Thoracic aorta (tissue), 2 donors: ENCODE measurements at places on chromosomes 7 and 10.

DNA sequence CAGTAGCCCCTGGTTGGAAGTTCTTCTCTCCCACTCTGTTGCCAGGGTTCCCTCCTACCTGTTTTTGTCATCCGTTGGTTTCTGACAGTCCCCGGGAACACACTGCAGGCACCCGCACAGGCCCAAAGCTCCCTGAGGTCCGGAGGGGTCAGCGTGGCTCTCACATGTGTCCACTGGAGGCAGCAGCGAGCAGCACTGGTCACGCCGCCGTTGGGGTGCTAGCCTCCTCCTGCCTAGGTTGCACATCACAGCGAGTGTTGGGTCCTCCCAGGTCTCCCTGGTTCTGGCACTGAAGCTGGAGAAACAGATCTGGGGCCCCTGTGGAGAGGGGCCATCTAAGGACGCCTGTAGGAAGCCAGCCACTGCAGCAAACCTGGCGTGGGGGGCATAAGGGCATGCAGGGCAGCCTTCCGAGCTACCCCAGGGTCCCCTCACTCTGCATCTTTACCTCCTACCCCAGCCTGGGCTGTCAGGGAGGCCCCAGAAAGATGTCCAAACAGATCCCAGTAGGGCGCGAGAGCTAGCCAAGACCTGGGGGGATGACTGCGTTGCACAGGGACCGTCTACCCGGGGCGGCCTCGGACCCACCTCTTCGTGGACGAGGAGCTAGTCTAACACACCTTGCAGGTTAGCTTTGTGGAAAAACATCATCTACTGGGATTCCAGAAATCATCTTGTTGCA, 28.9 kb downstream of the LRRC27 start:
- DNase-seq: no peak

DNA sequence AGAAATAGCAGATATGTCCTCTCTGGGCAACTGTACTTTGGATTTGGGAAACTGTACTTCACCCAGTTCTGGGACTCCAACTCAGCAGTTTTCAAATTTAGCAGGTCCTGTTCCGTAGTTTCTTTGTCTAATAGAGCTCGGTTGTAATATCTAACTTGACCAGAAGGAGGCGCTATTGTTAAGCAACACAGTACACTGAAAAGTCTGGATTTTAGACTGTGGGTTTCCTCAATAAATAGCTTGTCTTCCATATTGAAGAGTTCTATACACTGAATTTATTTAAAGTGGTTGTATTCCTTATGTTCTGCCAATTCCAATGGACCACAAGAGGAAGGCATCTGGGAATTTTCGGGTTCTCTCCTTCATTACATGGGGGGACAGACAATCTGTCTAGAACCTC, 39.8 kb downstream of the ELFN1 start:
- no peak for DNase-seq

DNA sequence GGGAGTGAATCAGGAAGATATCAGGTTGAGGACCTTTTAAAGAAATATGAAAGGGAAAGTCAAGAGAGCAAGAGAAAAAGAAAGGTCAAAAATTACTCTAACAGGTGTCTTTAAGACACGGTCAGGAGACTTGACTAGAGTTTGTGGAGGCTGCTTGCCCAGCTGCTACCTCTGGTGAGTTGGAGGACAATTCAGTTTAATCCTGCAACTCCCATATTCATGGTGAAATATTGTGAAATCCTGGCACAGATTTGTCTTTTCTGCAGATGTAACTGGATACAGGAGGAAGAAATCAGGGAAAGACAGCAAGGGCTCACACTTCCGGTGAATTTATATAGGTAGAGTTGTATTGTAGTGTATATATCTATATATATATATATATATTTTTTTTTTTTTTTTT, 93.5 kb downstream of the AKAP9 start:
- no peak for DNase-seq

GRCh38 chr10:5915451-5915850, 25.4 kb downstream of the FBH1 start:
- DNase-seq: no peak

DNA sequence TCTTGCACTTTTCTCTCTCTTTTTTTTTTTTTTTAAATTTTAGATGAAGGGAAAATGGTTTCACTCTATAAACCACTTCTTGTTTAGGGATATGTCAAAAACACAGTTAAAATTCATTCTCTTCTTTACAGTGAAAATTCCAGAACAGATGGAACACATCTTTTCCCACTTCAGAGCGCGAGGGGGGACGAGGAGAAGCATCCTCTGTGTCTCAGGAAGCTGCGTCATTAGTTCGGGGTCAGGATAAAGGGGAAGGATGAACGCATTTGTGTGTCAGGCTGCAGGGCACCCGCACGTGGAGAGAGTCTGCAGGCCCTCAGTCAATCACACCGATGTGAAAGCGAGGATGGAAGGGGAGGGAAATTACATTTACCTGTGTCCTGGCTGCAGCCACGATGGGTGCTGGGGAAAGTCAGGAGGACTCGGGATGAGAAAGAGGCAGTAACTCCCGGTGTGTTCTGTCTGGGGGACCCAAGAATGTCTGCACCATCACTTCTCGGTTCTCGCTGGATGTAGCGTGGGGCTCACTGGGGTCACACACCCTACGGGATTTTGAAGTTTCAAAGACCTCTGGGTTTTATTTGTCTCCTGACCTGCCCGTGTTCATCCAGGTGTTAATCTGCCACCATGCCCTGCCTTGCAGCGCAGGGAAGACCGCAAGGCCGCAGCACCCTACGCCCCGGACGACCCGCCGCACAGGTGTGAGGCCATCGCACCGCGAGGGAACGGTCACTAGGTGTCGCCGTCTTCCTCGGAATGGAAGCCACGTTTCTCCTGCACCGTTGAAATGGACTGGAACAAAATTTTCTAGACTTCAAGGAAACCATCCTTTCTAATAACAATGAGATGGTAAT, 66.7 kb upstream of the PITRM1 start:
- DNase-seq: peak; percentile 38

- DNase-seq: no peak
Observed at GRCh38 chr10:112634096-112634830, 187.2 kb downstream of the VTI1A start.

DNA sequence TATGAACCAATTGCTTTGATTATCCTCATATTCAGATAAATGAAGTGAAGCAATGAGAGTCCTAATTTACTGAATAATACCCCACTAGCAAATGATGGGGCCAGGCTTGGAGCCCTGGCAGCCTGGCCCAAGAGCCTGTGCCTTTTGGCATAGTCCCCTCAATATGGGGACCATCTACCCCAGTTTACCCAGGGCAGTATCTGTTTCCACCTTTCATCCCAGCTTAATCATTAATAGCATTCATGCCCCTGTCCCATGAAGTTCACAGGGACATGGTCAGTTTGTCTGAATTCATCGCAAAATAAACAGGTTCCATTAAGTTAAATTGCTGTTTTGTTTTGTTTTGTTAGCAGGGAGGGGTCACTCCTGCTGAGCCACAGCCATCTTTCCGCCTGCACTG, 25.5 kb downstream of the BCCIP start:
- DNase-seq: no peak

DNA sequence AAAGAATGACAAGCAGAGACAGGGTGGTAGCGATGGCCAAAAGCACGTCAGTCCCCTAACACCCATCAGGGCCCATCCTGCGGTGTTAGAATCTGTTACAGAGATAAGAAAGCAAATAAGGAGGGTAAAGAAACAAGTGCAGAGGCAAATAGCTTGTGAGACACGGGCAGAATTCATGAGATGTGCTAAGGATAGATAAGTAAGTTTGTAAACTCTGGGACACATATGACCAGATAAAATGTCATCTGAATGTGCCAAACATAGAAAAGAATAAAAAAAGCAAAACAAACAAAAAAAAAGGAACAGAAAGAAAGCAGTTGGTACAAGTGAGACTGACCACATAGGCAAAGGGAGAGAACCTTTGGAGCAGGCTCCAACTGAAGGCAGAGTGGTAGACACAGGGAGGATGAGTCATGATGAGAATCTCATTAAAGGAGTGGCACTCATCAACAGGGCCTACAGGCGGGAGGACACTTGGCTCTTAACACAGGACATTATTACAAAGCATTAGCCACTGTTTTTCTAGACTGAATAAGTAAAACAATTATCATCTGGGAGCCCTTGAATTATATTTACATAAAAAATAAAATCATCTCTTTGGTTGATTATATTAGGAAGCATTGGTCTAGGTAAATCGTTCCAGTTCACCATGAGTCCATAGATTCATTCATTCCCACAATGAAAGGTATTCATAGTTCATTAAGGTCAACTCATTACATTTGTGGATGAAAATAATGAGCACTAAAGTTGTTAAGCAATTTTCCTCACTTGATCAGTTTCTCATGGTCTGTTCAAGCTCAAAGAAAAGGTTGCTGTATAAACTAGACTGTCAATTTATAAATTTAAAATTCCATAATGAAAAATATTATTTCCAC, 21.5 kb upstream of the EPHB6 start:
- no peak for DNase-seq

- DNase-seq: no peak
Observed at GRCh38 chr7:157431951-157432540, 95.2 kb downstream of the DNAJB6 start.

GRCh38 chr10:86282664-86283465, 83.7 kb downstream of the GRID1 start:
- DNase-seq: no peak

DNA sequence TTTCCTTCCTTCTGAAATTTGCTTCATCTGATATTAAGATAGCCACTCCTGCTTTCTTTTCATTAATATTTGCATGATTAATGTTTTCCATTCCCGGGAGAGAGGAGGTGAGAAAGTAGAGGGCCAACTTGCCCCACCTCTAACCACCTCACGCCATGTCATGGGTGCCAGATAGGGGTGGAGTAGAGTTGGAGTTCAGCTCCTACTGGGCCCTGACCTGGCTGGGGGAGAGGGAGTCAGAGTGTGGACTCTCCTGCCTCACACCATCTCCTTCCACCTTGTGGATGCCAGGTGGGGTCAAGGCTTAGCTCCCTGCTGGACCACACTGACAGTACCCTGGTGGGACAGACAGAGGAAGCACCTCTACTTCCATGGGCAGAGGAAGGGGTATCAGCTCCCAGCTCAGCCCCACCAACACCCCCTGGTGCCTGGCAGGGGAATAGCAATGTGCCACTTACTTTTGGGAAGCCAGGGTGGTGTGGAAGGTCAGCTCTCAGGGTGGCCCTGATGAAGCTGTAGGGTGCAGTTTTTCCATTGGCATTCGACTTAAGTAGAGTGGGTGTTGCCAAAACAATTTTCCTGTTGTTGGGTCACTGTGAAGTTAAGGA, 28.0 kb downstream of the CHST12 start:
- no peak for DNase-seq

GRCh38 chr7:128939861-128940410, 2.2 kb downstream of the IRF5 start:
- DNase-seq: no peak

GRCh38 chr7:22700559-22701002, 26.4 kb upstream of the IL6 start:
- DNase-seq: no peak

- DNase-seq: no peak
Observed at GRCh38 chr10:615583-616152, 73.8 kb downstream of the DIP2C start.

GRCh38 chr7:123748171-123748733, 551 bp downstream of the WASL start:
- peak; percentile 6 for DNase-seq

DNA sequence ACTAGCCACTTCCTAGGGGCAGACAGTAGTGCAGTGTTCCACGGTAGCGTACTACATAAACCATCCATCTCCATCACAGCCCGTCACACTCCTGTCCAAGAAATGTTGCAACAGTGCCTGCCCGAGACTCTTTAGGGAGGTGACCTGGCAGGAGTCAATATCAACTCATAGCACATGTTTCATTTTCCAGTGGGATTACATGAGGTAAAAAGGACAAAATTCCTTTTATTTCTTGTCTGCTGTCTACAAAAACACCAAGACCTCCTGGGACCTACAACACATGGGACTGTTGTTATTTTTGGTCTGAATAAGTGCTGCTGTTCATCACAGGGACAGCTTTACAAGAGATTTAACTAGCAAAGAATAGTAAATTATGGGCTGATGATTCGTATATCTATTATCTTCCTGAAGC, 99.9 kb downstream of the MPP7 start:
- DNase-seq: peak; percentile 7

GRCh38 chr10:60511477-60512229, 122.0 kb upstream of the ANK3 start:
- DNase-seq: no peak

DNA sequence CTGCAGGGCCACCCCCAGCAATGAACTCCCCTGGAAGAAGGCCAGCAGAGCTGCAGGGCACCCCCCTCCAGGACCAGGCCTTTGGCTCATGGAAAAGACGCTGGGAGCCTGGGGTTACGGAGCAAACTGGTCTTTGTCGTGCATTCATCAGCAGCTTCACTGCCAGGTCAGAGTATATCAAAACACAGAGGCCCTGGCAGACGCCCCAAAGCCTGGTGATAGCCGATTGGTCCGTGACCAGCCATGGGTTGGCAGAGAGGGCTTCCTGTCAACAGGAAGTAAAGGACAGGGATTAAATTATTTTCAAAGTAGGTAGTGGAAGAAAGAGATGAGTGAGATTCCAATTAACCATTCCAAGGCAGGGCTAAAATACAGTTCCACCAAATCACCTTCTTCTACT, 9.0 kb downstream of the PRKAG2 start:
- no peak for DNase-seq

DNA sequence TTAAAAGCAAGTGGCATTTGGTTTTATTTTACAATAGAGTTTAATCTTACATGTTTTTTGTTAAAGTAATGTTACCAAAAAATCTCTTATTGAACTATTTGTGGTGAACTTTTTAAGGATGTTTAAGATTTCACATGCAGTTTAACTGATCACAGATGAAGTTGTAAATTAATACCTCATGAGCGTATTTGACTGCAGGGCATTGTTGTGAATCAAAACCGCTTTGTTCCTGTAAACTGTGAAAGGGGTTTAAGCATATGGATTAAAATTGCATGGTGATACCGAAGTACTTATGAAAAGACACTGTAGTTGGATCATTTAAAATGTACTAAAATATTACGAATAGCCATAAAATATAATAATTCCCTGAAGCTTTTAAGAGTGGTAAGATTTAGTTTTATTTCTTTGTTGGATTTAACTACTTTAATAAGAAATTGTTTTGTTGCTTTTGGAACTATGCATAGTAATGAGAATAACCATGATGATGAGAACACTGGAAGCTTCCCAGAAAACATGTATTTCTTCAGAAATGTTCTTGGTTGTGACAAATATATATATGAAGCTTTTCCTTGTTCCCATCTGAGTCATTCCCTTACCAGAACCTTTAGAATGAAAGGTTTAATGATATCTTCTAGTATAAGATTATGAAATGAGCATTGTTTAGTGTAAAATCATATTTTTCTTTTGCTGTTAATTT, 131.3 kb downstream of the ADK start:
- DNase-seq: no peak

- DNase-seq: no peak
Observed at GRCh38 chr10:127937915-127938463, 31.1 kb downstream of the PTPRE start.

- DNase-seq: no peak
Observed at GRCh38 chr7:50336894-50337703, 32.6 kb downstream of the IKZF1 start.
